ENCODE measurements at places on chromosomes 5 and 9.

DNA sequence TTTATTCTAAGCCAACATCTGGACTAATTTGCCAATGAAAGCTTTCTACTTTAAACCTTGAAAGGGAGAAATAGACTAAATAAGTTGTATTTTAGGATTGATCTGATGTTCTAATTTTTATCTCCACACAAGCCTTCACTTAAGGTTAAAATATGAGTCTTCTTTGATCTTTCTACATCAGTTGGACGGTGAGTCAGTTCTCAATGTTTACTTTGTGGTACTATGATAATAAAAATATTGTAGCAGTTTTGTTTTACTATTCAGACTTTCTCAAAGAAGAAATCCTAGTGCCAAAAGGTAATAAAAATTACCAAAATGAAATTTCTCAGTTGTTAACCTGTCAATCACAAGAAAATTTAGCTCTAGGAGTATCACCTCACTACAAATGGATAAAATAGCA is 203.5 kb upstream of the RGMB start:
- DNase-seq = no peak

DNA sequence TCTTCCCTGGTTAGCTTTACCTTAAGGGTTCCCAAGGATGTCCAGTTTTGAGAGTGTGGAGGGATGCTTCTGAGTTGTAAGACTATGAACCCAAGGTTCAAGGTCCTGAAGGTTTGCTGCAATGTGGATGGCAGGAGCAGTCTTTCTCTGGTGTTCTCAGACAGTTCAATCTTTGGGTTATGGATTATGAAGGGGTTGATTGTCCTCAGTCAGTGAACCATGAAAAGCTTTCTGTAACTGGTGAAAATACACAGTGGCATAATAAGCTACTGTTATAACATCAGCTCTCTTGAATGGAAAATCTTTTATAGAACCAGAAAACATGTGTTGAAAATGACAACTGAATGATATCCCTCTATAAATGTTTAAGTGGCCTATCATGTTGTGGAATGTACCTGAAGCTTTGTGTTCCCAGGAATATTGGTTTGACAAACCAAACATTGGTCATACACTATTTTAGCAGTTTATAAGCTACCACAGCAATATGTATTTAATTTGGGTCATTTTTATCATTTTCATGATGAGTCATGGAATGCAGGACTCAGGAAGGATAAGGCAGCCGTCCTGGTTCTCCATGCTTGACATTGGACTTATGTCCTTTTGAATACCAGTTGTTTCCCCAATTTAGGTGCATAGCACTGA is 1041.8 kb upstream of the ARRDC3 start:
- DNase-seq = no peak

GRCh38 chr5:113331209-113331551 is 103.6 kb downstream of the TSSK1B start:
- no peak for DNase-seq

DNA sequence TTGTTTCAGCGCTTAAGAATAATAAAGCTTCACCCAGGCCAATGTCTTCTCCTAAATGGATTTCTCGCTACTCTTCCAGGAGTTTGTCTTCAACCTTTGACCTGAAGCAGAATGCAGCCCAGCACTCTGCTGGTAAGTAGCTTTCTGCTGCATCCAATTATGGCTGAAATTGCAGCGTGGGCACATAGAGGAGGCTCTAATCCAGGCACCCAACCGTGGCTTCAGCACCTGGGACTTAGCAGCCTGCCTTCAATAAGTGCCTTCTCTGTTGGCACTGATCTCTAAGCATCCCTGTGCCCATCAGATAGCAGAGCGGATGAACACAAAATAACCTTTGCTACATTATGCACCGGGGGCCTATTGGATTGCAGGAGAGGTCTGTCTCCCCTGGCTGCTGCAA is 105.2 kb downstream of the TRIM32 start:
- DNase-seq = no peak

GRCh38 chr9:35538361-35539234 is 48.7 kb downstream of the RUSC2 start:
- no peak for DNase-seq

- no peak for DNase-seq
Observed at GRCh38 chr9:125409637-125410521, 148.3 kb downstream of the GAPVD1 start.

- DNase-seq = no peak
Observed at GRCh38 chr5:38837416-38837815, 8.4 kb upstream of the OSMR start.

DNA sequence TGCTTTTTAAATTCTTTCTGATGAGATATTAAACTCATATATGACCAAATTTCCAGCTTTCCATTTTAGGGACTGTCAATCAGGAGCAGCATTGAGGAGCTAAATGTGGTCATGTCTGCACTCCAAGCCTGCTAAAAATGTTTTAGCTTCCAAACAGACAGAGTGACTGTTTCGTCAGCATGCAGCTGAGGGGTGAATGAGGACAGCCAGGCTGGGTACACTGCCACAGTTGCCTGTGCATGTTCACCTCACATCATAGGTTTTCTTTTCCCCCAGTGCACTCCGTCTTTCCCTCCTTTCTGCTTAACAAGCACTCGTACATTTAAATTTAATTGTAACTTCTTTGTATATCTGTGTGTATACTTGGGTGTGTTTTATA is 138.1 kb downstream of the ARRDC3 start:
- DNase-seq = no peak

GRCh38 chr9:22131817-22132216 is 122.7 kb upstream of the CDKN2B start:
- DNase-seq = no peak

GRCh38 chr9:35618325-35618727 is at the start of gene CD72:
CD72 (minus strand) TSS chr9:35618413; CDS start chr9:35618303, 110 bp downstream.
- DNase-seq = no peak

DNA sequence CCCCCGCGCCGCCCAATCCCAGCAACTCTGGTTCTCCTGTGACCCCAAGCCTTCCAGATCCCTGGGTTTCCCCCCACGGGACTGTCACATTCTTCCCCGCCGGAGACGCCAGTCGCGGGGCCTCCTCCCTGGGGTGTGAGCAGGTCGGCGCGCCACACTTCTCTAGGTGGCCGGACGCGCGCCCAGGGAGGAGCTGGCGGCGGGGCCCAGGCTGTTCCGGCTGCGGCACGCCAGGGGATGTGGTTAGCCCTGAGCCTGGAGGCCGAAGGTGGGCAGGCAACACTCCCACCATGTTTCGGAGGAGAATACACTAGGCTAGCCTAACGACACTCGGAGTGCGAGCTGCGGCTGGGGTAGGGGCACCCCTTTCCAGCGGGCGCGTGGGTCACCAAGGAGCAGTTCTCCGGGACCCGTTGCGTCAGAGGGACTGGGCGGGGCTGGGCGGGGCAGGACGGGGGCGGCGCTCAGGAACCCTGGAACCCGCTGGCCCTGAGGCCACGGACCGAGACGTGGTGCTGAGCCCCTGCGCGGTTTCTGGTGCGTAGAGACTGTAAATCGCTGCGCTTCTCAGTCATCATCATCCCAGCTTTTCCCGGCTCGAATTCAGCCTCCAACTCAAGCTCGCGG is at the start of gene SLC27A6:
TSS of gene SLC27A6 (plus strand) at position 478 of the 627 bp plus-strand sequence. CDS start 650 bp downstream, outside the sequence.
- no peak for DNase-seq

DNA sequence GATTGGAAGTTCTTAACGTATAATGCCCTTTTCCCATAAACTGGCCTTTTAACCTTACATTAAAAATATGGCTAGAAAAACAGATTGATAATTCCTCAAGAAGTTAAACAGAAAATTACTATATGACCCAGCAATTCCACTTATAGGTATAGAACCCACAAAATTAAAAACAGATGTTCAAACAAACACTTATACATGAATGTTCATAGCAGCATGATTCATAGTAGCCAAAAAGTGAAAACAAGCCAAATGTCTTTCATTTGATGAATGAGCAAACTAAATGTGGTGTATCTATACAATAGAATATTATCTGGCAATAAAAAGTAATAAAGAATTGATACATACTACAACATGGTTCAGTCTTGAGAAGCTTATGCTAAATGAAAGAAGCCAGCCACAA is 35.5 kb downstream of the POU5F2 start:
- no peak for DNase-seq

All from stimulated activated CD4-positive, alpha-beta T cell treated with anti-CD3 and anti-CD28 coated beads, Interleukin-1b, Interleukin-23, amount 100 ng/mL, for 4 hours (primary cell).